ENCODE measurements at places on chromosomes 3 and 15.

- DNase-seq = no peak
Observed at GRCh38 chr3:119570229-119570628, 9.1 kb upstream of the ADPRH start.

GRCh38 chr3:66260431-66260830 is 39.6 kb downstream of the SLC25A26 start:
- DNase-seq = no peak

DNA sequence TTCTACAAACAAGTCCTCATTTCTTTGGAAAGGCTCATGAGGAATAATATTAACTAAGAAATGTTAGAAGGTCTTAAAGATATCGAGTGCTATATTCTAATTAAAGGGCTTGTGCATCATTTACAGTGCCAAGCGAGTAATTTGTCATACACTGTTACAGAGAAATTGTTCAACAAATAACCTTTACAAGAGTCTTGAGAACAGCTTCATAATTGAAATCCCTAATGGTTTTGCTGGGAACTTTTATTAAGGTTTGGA is 209.5 kb downstream of the MECOM start:
- DNase-seq = no peak

GRCh38 chr15:38557921-38558320 is 6.7 kb downstream of the RASGRP1 start:
- DNase-seq = no peak

GRCh38 chr3:105402287-105402801 is 35.6 kb downstream of the ALCAM start:
- peak; percentile 37 for DNase-seq

DNA sequence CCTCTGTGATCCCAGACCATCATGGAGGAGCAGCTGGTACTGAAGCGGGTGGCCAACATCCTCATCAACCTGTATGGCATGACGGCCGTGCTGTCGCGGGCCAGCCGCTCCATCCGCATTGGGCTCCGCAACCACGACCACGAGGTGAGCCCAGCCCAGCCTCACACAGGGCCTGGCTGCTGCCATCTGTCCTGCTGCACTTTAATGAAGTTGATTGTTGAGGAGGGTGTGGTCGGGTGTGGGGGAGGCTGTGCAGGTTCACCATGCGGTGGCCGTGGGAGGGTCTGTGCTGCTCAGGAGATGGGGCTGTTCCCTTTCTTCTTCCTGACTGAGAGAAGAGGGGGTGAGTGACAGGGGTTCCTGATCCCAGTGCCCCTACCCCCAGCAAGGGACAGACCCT is 30.6 kb downstream of the ACAD9 start:
- no peak for DNase-seq

GRCh38 chr3:150150633-150151032 is 179.9 kb upstream of the PFN2 start:
- no peak for DNase-seq

GRCh38 chr15:101161656-101162055 is 90.2 kb downstream of the CHSY1 start:
- DNase-seq = no peak

- no peak for DNase-seq
Observed at GRCh38 chr15:70217226-70218160, 119.8 kb upstream of the TLE3 start.

- no peak for DNase-seq
Observed at GRCh38 chr3:146554151-146554760, 9.8 kb upstream of the PLSCR1 start.

GRCh38 chr3:152745646-152746045 is 89.3 kb upstream of the P2RY1 start:
- DNase-seq = no peak
